ENCODE measurements at places on chromosomes 5 and 9. TPM values are rescaled to one million over a fixed set of nuclear protein-coding genes. Genes with fewer than 3 reads are reported as not detected.
A peak's percentile ranks its signal among the peaks of the same experiment; 100 is the strongest.

DNA sequence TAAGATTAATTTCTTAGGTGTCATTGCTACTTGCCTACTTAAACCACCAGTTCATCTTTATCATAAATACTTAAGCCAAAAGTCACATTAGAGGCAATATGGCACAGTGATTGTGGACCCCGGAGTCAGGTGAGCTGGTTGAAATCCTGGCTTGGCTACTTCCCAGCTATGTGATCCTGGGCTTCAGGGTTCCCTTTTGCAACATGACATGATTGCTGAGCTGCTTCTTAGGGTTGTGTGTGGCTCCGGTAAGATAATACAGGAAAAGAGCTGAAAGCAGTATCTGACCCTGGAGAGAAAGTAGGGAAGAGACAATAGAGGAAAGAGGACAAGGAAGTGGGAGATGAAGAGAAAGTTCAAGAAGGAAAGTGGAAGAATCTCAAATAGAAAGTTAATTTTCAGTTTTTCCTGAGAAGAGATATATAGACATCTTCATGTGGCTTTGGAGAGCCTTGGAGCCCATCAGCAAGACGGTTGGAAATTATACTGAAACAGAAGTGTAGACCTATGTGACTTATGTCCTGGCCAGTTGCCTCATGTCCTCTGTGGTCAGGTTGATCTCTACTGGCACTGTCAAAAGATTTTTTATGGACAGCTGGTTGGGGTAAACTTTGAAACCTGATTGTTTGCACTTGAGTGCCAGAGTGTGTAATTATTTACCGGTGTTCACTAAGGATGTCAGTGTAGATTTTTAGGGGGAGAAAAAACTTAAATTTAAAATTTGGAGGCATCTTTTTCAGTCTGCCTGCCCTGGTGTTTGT is 93.2 kb downstream of the GHR start:
- H3K36me3 ChIP-seq: no peaks in the 10 kb centered on the region
- no peak overlapping the region for H3K4me3 ChIP-seq
- H3K4me1 ChIP-seq: no peaks in the 10 kb centered on the region
- no peak overlapping the region for H3K27ac ChIP-seq
- no peaks in the 10 kb centered on the region for H3K27me3 ChIP-seq

DNA sequence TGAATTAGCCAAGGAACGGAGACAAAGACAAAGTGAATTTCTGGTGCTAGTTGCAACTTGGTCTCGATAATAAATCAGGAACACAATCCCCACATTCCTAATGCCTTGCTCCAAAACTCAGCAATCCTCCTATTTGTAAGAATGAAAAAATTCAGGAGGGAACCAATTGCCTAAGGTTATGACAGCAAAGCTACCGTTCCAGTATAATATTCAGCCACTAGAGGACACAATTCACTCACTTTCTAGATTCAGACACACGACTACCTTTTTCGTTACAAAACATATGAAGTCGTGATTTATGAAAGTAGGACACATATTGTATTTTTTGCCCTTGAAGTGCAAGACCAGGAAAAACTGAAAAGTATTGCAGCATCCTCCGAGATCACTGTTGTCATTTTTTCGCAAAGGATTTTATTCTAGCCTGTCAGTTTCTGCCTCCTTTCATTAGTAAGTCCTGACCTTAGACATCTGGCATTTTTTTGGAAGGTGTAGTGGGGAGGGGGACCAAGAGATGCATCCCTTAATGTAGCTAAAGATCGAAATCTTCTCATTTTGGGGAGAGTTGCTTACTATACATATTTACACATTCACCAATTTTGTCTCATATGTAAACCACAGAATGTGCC is 133.1 kb downstream of the DOCK8 start:
- H3K36me3 ChIP-seq: peaks cover 69% of the 10 kb centered on the region
- H3K4me3 ChIP-seq: no peak overlapping the region
- H3K27ac ChIP-seq: no peak overlapping the region
- no peaks in the 10 kb centered on the region for H3K27me3 ChIP-seq
- no peaks in the 10 kb centered on the region for H3K4me1 ChIP-seq

DNA sequence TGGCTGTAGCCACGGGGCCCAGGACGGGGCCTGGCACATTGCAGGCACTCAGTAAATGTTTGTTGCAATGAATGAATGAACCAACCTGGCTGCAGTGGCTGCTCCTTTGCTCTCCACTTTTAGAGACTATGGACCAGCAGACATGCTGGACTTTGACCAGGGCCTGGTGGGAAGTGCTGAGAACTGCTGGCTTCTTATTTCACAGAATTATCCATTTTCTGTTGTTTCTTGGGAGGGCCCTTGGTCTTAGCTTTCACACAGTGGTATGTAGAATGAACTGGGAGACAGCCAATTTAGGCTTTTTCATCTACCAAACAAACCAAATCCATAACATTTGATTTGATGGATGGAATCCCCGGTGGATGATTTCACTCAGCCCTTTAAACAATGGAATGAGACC is 78.0 kb upstream of the LHFPL2 start:
- no peaks in the 10 kb centered on the region for H3K27me3 ChIP-seq
- H3K4me3 ChIP-seq: no peak overlapping the region
- H3K36me3 ChIP-seq: no peaks in the 10 kb centered on the region
- DNase-seq: no peak
- H3K4me1 ChIP-seq: peaks cover 44% of the 10 kb centered on the region
- no peak overlapping the region for H3K27ac ChIP-seq

DNA sequence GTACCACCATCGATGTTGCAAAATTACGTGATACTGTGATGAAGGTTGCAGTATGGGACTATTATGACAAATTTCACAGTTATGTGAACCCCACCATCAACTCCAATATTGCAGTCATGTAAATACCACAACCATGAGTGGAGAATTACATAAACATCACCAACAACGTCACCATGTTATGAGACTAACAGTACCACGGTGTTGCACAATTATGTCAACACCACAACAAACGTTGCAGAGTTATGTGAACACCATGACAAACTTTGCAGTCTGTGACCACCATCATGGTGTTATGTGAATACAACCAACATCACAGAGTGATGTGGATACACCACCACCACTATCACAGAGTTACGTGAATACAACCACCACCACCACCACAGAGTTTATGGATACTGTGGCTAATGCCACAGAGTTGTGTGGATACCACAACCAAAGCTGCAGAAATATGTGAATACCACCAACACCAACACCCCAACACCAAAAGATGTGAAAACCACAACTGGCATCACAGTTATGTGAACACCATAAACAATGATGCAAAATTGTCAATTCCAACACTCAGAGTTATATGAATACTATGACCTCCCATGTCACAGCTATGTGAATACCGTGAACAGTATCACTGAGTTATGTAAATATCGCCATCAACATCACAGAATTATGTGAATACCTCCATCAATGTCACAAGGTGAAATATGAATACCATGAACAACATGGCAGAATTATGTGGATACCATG is 62.4 kb downstream of the SHC3 start:
- H3K4me1 ChIP-seq: no peaks in the 10 kb centered on the region
- H3K27ac ChIP-seq: no peak overlapping the region
- no peak for DNase-seq
- H3K36me3 ChIP-seq: no peaks in the 10 kb centered on the region
- H3K4me3 ChIP-seq: no peak overlapping the region

GRCh38 chr5:57304931-57305330 is 131.1 kb downstream of the GPBP1 start:
- no peaks in the 10 kb centered on the region for H3K36me3 ChIP-seq
- no peak overlapping the region for H3K27ac ChIP-seq
- no peaks in the 10 kb centered on the region for H3K27me3 ChIP-seq

- H3K27me3 ChIP-seq: no peaks in the 10 kb centered on the region
- no peaks in the 10 kb centered on the region for H3K36me3 ChIP-seq
- no peak overlapping the region for H3K4me3 ChIP-seq
- H3K27ac ChIP-seq: no peak overlapping the region
- no peaks in the 10 kb centered on the region for H3K4me1 ChIP-seq
- no peak for DNase-seq
These were observed 340.3 kb upstream of the WWC1 start for GRCh38 chr5:167951116-167951515.

The ISCA1 gene
- total RNA-seq: 32.9 TPM

- peaks cover 99% of the 10 kb centered on the region for H3K4me1 ChIP-seq
- H3K27ac ChIP-seq: peak overlapping the region; percentile 49
- no peak overlapping the region for H3K4me3 ChIP-seq
- DNase-seq: no peak
- no peaks in the 10 kb centered on the region for H3K27me3 ChIP-seq
These were observed 15.6 kb downstream of the PRRC2B start for GRCh38 chr9:131409458-131409992.

The TLE1 gene
- 37.0 TPM for total RNA-seq

GRCh38 chr9:94827584-94828304 is 101.2 kb downstream of the AOPEP start:
- no peak for DNase-seq
- H3K4me3 ChIP-seq: no peak overlapping the region
- peak overlapping the region; percentile 2 for H3K27ac ChIP-seq
- no peaks in the 10 kb centered on the region for H3K36me3 ChIP-seq
- H3K27me3 ChIP-seq: no peaks in the 10 kb centered on the region

The TMEM232 gene
- 3.1 TPM for total RNA-seq

- DNase-seq: no peak
- no peaks in the 10 kb centered on the region for H3K27me3 ChIP-seq
- H3K27ac ChIP-seq: no peak overlapping the region
- no peaks in the 10 kb centered on the region for H3K36me3 ChIP-seq
- no peaks in the 10 kb centered on the region for H3K4me1 ChIP-seq
These were observed 170.5 kb upstream of the SMIM23 start for GRCh38 chr5:171614971-171615653.

GRCh38 chr9:20358207-20358606 is 264.1 kb downstream of the MLLT3 start:
- no peaks in the 10 kb centered on the region for H3K27me3 ChIP-seq
- no peak overlapping the region for H3K27ac ChIP-seq
- H3K4me1 ChIP-seq: no peaks in the 10 kb centered on the region
- H3K4me3 ChIP-seq: no peak overlapping the region
- no peaks in the 10 kb centered on the region for H3K36me3 ChIP-seq

GRCh38 chr5:44927115-44927733 is 118.5 kb downstream of the MRPS30 start:
- H3K27ac ChIP-seq: no peak overlapping the region
- no peaks in the 10 kb centered on the region for H3K4me1 ChIP-seq
- H3K36me3 ChIP-seq: no peaks in the 10 kb centered on the region
- H3K27me3 ChIP-seq: no peaks in the 10 kb centered on the region
- no peak overlapping the region for H3K4me3 ChIP-seq

DNA sequence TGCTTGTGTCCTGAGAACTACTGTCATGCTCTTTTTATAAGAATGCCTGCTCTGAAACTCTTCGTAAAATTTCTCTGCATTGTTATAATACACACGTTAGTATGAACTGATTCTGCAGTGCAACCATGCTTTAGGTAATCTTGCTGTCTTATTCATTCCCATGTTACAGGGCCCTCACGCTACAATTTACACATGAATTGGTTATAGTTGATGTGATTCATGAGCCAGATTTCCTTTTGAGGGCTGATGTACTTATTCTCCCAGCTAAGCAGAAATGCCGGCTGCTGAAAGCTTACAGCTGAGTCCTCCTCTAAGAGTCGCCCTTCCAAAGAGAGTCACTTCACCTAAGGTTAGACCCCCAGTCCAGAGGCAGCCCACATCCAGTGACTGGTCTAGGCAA is 233.5 kb upstream of the PCSK5 start:
- H3K4me3 ChIP-seq: no peak overlapping the region
- no peak for DNase-seq
- no peak overlapping the region for H3K27ac ChIP-seq
- no peaks in the 10 kb centered on the region for H3K4me1 ChIP-seq
- no peaks in the 10 kb centered on the region for H3K36me3 ChIP-seq

- H3K27me3 ChIP-seq: no peaks in the 10 kb centered on the region
- no peak overlapping the region for H3K4me3 ChIP-seq
- no peak for DNase-seq
- H3K27ac ChIP-seq: no peak overlapping the region
These were observed 12.9 kb downstream of the CDK5RAP2 start for GRCh38 chr9:120567081-120567480.

The MAMDC4 gene
- 11.1 TPM for total RNA-seq

DNA sequence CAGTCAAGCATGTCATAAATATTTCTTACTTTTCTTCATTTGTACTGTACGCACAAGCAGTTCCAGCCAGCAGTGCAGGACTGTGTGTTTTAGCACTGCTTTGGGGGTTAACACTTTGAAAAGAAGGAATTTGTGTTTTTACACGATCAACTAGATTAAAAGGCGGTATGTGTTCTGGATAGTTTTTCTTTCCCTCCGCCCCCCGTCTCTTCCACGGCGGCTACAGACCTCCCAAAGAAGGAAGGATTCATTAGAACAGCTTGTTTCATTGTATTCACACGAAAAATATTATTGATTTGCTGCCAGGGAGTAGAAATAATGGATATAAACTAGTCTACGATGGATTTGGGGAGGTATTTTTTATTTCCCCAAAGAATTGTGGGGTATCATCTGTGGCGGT is 336.8 kb upstream of the RFX3 start:
- no peaks in the 10 kb centered on the region for H3K4me1 ChIP-seq
- H3K27ac ChIP-seq: no peak overlapping the region
- no peak for DNase-seq
- no peak overlapping the region for H3K4me3 ChIP-seq

- peaks cover 34% of the 10 kb centered on the region for H3K27me3 ChIP-seq
- H3K4me3 ChIP-seq: no peak overlapping the region
- H3K36me3 ChIP-seq: no peaks in the 10 kb centered on the region
- no peak for DNase-seq
These were observed 26.0 kb upstream of the EPB41L4B start for GRCh38 chr9:109346904-109347303.

- H3K27me3 ChIP-seq: no peaks in the 10 kb centered on the region
- H3K36me3 ChIP-seq: no peaks in the 10 kb centered on the region
- H3K4me3 ChIP-seq: peak overlapping the region; percentile 79
- H3K4me1 ChIP-seq: peaks cover 12% of the 10 kb centered on the region
- H3K27ac ChIP-seq: peak overlapping the region; percentile 82
- DNase-seq: no peak
These were observed 791 bp upstream of the STARD4 start for GRCh38 chr5:111513131-111513520.

DNA sequence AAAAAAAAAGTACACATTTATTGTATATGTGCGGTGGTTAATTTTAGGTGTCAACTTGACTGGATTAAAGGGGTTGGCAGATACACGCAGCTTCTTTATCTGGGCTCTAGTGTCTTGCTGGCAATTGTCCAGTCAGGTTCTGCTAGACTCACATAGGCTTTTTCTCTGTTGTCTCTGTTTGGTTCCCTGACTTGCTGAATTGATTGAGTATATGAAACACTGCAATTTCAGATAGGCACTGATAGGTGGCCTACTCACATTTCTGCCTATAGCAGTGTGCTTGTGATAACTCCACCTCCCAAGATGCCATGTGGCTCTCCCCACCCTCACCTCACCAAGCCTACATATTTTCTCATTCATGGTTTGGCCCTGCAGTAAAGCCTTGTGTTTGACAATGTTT is 52.5 kb downstream of the AOPEP start:
- H3K27me3 ChIP-seq: no peaks in the 10 kb centered on the region
- H3K4me3 ChIP-seq: no peak overlapping the region
- peaks cover 6% of the 10 kb centered on the region for H3K4me1 ChIP-seq
- H3K36me3 ChIP-seq: no peaks in the 10 kb centered on the region
- no peak overlapping the region for H3K27ac ChIP-seq

GRCh38 chr9:86521322-86521721 is 167.1 kb upstream of the TUT7 start:
- no peaks in the 10 kb centered on the region for H3K4me1 ChIP-seq
- H3K27ac ChIP-seq: no peak overlapping the region
- H3K27me3 ChIP-seq: no peaks in the 10 kb centered on the region
- H3K36me3 ChIP-seq: no peaks in the 10 kb centered on the region
- no peak for DNase-seq
- H3K4me3 ChIP-seq: no peak overlapping the region
